ENCODE measurements at places on chromosomes 6 and 20.
A peak's percentile ranks its signal among the peaks of the same experiment; 100 is the strongest.

- DNase-seq, result peak; percentile 71
These were observed 312.0 kb downstream of the ZFAND3 start for GRCh38 chr6:38131527-38131965.

DNA sequence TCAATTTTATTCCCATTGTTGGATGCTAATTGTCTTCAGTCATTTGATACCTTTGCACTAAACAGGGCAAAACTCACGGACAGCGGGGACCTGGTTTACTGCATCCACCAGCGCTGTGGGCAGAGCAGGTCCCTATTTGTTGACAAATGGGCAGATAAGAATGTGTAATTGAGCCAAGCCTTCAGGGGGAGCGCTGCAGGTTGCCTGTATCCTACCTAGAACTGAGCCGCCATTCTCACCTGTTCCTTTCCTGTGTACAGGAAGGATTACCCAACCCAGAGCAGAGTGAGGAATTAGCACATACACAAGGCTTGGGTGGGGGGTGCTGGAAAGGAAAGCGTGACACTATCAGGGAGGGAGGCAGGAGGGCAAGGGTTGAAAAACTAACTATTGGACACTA lies 89.1 kb upstream of the FOXA2 start:
- no peak for DNase-seq

DNA sequence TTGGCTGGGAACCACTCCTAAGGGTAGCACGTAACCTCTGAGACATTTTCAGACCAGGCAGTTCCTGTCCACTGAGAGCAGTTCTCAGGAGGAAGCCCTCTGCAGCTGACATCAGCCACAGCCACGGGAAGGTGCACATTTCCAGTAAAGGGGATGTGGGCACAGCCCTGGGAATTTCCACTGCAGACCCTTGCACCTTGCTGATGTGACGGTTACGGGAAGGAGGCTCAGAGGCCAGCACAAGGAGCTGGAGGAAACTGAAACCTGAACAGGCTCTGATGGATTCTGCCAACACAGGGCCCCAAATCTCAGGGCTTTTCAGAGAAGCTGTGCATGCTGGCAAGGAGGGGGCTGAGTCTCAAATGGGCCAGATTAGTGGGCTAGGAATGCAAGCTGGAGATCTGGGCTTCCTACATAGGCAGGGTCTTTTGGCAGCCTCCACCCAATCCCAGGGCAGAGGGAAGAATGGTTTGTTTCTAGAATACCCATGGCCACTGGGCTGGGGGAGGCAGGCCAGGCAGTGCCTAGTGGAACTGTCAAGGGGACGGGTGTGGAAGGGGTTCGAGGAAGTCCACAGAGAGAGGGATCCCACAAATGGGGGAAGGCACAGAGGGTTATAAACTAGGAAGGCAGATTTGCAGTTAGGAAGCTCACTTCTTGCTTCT lies 14.2 kb downstream of the EBF4 start:
- DNase-seq, result no peak

- DNase-seq, result no peak
These were observed 848.5 kb upstream of the MAN1A1 start for GRCh38 chr6:120198033-120198432.

GRCh38 chr20:1183153-1183552 lies 1.6 kb downstream of the TMEM74B start:
- DNase-seq, result no peak

GRCh38 chr6:169786349-169786748 lies 34.9 kb downstream of the ERMARD start:
- no peak for DNase-seq

DNA sequence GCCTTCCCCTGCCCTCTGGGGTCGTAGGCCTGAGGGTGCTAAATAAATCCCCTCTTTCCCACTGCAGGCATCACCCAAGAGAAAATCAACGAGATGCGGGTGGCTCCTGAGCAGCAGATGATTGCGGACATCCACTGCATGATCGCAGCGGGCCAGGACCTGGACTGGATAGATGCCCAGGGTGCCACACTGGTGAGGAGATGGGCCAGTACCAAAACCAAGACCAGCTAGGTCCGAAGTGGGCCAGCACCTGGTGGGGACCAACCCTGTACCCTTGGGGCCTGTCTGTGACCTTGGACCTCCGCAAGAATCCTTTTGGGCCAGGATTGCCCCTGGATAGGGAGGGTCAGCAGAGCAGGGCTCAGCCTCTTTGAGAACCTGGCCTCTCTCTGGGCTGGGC lies 23.6 kb upstream of the FAM83D start:
- DNase-seq, result no peak

GRCh38 chr20:31587545-31588389 lies 17.3 kb upstream of the ID1 start:
- peak; percentile 66 for DNase-seq

- DNase-seq, result peak; percentile 29
These were observed 70.8 kb upstream of the AHI1 start for GRCh38 chr6:135568379-135568778.

DNA sequence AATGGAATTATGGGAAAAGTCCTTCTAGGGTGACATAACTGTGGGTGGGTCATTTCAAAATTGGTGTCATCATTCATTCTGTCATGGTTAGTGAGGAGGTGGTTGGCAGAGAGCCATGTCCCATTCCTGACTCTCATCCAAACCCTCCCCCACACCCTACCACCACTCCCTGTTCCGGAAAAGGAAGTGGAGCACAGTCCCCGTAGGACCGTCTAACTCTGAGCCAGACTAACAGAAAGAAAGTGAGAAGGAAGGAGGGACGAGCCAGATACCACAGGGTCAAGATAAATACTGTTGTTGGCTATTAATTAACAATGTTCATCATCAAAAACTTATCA lies 4.8 kb downstream of the TRIM10 start:
- DNase-seq, result no peak

DNA sequence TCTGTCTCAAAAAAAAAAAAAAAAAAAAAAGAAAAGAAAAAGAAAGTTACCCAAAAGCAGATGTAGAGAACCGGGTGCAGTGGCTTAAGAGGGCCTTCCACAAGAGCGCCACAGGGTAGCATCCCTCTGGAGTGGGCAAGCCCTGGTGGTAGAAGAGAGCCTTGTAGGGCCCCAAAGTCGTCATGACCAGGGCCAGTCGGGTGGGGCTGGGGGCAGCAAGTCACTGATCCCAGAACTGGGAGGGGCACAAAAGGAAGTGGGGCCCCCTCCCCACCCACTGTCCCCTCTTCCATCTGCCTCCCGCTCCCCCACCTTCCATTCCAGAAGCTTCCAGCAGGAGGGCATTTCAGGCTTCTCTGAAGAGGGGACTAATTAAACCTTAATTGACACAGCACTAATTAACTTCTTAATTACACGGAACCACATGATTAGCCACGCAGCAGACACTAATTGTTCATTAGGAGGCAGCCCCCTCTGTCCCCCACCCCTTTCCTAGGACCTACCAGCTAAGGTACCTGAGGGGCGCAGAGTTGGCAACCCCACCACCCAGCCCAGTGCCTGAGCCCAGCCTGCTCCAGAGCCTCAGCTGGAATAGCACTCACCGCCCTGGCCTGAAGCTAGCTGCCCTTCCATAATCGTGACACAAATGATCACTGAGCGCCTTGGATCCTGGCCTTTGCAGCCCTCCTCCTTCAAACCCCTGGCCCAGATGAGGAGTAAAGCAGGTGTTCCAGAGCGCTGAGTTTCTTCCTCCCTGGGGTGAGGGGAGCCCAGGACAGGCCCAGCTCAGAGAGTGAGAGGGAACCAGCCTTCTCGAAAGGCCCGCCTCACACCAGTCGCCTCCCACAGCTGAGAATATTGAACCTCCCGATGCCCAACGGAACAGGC lies 34.8 kb downstream of the MDFI start:
- no peak for DNase-seq

- no peak for DNase-seq
These were observed 241.4 kb downstream of the IBTK start for GRCh38 chr6:82006027-82006738.

- peak; percentile 55 for DNase-seq
These were observed 117.3 kb downstream of the OPRM1 start for GRCh38 chr6:154156135-154156896.

DNA sequence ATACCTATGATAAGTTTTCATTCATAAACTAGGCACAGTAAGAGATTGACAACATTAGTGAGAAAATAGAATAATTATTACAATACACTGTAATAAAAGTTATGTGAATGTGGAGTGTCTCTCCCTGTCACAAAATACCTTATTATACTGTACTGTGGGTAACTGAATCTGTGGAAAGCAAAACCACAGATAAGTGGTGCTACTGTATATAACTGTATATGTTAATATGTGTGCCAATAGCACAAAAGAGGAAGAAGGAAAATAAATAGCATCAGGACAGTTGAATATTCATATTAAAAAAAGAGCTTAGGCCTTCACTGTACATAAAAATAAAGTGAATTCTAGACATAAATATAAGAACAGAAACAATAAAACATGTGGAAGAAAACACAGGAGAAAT lies 243.5 kb downstream of the CDKAL1 start:
- DNase-seq, result no peak

DNA sequence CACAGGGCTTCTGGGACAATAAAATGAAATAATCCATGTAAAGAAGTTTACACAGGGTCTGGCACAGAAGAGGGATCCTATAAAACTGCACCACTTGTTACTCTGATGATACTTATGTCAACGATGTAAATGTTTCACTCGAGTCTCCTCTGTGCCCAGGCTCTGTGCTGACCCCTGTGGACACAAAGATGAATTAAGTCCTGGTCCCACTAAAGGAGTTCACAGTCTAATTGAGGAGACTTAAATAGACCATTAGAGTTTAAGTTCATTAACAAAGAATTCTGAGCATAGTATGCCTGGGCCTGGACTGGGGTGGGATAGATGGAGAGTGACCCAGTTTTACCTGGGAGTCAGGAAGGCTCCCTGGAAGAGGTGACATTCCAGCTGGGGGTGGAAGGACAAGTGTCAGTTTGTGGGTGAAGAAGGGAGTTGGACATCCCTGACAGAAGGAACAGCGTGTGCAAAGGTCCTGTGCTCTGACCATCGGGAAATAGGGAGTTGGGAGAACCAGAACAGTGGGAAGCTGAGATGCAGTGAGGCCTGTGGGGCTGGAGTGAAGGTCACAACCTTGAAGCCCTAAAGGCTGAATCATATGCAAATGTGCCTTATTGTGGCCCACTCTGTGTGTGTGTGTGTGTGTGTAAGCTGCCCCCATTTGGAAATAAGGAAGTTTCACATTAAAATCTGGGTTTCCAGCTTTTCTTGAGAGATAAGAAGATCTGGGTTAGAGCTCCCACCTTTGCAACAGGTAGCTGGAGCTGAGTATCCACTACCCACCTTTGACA lies 1.1 kb downstream of the OCSTAMP start:
- no peak for DNase-seq

DNA sequence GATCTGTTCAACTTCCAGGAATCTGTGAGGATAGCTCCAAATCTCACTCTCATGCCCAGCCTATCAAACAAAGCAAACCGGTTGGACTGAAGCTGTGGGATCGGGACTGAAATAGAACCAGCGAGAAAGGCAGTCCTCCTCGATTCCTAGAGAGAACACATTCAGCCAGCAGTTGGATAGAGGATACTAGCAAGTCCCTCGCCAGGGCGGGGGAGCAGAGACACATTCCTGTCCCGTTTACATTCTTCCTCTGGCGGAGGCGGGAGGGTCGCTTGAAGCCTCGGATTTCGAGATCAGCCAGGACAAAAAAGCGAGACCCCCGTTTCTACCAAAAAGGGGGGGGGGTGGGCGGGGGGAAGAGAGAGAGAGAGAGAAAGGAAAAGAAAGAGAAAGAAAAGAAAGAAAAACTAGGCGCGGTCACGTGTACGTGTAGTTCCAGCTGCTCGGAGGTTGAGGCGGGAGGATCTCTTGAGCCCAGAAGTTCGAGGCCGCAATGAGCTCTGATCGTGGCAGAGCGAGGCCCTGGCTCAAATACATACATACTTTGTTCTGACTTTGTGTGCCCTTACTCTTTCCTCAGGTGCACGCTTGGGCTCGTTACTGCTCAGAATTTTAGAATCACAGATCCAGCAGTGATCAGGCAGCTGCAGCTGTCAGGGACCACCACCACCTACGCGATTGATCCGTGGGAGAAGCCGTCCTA lies 19.5 kb downstream of the ZNF311 start:
- DNase-seq, result peak; percentile 94

GRCh38 chr20:39310363-39310995 lies 348.3 kb downstream of the DHX35 start:
- no peak for DNase-seq

- DNase-seq, result no peak
These were observed 3.0 kb upstream of the ABCF1 start for GRCh38 chr6:30568245-30568644.

DNA sequence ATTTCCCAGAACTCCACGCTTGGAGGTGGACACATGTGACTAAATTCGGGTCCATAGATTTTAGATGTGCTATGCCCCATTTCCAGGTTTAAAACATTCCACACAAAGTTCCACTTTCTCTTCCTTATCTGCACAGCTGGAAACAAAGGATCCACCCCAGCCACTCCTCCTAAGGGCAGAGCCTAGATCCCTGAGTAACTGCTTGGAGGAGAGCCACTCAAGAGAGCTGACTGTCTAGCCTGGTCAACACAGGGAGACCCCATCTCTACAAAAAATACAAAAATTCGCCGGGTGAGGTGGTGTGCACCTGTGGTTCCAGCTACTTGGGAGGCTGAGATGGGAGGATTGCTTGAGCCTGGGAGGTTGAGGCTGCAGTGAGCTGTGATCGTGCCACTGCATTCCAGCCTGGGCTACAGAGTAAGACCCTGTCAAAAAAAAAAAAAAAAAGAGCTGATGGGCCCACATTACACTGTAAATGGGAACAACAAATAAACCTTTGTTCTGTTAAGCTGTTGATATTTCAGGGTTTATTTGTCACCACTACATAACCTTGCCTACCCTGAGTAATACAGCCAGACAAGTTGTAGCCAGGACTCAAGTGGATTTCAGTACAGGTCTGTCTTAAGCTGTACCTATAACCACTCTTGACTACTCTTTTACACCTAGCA lies 25.8 kb upstream of the SNRPC start:
- no peak for DNase-seq
